ENCODE measurements at places on chromosomes 16 and 17.
A peak's percentile ranks its signal among the peaks of the same experiment; 100 is the strongest.

- peak; percentile 87 for DNase-seq
These were observed 12.9 kb downstream of the ZNRF1 start for GRCh38 chr16:75011634-75012307.

- DNase-seq = peak; percentile 77
These were observed 1.0 kb downstream of the VEZF1 start for GRCh38 chr17:57986841-57987580.

- no peak for DNase-seq
These were observed 11.5 kb downstream of the SLX4 start for GRCh38 chr16:3599922-3600321.

DNA sequence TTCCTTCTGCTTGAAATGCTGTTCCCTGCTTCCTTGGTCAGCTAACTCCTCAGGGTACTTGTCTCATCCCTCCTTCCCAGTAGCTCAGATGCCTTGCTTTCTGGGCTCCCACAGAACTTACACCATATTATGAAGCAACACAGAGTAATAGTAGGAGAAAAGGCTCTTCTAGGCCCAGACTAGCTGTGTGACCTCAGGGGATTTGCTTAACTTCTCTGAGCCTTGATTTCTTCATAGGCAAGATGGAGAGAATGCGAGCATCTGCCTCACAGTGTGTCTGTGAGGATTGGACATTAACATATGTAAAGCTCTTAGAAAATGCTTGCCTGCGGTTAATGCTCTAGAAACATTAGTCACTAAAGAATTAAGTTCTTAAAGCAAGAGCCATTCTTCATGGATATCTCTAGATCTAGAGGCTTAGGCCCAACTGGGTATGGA is 22.3 kb upstream of the PECAM1 start:
- DNase-seq = no peak

Measured in RPMI7951 (cell line).